Inflammatory macrophage treated with lipopolysaccharide for 1 hour (primary cell): ENCODE measurements at places on chromosomes 4 and X.

GRCh38 chrX:54419559-54420302 lies 20.5 kb upstream of the TSR2 start:
- no peak for DNase-seq

- no peak for DNase-seq
These were observed 105.4 kb downstream of the MTNR1A start for GRCh38 chr4:186449954-186450353.

DNA sequence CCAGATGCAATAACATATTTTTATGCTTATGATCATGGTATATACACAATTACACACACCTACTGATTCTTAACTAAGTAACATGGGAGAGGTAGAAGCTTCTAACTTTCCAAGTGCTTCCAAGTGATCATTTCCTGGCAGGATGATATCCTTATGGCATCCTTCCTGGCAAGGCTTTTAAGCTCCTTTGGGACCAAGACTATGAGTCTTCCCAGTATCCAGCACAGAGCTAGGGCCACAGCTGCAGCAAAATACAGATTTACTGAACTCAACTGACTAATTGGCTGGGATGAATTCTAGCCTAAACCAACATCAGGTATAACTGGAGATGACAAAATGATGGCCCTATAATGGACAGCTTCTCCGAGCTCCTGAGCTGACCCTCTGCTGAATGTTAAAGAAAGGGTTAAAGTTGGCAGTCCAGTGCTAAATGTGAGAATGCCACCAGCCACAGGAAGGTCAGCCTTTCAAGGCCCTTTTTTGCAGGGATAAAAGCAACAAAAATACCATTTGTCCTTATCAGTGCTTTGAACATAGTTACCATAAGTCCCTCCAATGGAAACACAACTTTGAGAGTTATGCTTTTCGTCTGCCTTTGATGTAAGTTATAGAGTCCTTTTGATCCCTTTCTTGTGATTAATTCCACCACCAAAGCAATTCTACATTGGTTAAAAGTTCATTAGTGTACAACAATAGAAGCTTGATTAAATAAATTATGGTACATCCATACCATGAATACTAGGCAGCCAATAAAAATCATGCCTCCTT lies 73.4 kb downstream of the MGST2 start:
- no peak for DNase-seq

DNA sequence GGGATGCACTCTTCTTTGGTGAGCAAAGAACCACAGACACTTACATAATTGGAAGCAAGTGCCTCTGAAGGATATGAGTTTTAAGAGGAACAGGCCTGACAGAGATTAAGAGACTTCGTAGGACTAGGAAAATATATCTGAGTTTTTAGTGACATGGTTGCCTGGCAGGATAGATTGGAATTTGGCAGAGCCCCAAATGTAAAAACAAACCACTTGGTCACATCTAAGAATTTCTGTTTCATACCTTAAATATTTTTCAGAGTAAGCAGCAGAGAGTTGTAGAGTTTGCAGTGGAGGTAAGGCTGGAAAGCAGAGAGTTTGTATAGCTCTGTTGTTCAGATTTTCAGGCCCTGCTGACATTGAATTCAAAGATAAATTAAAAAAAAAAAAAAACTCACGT lies 150.1 kb upstream of the MAGEB2 start:
- no peak for DNase-seq

DNA sequence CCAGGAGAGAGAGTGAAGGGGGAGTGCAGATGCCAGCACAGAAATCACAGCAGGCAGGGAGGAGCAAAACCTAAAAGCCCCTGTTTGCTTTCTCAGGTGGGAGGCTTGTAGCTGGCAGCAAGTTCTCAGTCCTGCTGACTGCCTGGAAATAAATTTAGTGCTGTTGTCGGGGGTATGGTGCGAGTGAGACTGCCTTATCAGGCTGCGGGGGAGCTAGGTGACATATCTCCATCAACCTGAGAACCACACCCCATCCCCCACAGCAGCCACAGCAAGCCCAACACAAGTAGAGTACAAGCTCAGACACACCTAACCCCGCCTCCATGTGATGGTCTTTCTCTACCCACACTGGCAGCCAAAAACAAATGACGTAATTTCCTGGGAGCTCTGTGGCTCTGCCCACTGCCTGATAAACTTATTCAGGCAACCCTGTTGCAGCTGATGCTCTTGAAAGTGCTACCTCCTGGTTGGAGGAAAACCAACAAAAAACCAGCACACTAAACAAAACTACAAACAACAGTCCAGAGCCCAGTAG lies 953.4 kb upstream of the NDST4 start:
- no peak for DNase-seq

DNA sequence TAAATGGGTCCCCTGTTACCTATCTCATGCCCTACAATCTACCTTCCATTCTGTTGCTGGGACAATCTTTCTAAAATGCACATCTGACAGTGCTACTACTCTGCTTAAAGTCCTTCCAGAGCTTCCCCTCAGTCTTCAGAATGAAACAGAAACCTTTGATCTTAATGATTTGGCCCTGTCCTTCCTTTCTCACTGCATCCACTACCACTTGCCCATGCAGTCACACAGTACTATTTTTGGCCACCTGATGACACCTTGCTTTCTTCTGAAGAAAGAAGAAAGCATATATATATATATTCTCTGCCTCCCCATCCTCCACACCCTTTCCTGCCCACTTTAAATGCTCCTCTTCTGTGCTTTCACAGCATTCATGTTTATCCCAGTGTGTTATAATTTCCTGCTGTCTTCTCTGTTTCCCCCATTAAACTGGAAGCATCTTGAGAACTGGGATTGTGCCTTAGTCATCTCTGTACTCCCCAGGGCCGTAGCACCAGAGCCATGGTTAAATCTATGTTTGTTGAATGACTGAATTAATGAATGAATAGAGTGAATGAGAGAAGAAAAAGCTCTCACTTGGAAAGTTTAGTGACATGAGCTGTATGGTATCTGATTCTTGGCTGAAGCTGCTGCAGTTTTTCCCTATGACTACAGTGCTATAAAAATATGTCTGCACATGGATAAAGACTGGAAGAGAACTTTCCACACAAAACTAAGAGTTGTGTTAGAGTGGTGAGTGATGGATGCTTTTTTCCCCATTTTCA lies 56.2 kb downstream of the RTL9 start:
- no peak for DNase-seq

GRCh38 chr4:113169368-113169767 lies 119.9 kb downstream of the ANK2 start:
- no peak for DNase-seq

DNA sequence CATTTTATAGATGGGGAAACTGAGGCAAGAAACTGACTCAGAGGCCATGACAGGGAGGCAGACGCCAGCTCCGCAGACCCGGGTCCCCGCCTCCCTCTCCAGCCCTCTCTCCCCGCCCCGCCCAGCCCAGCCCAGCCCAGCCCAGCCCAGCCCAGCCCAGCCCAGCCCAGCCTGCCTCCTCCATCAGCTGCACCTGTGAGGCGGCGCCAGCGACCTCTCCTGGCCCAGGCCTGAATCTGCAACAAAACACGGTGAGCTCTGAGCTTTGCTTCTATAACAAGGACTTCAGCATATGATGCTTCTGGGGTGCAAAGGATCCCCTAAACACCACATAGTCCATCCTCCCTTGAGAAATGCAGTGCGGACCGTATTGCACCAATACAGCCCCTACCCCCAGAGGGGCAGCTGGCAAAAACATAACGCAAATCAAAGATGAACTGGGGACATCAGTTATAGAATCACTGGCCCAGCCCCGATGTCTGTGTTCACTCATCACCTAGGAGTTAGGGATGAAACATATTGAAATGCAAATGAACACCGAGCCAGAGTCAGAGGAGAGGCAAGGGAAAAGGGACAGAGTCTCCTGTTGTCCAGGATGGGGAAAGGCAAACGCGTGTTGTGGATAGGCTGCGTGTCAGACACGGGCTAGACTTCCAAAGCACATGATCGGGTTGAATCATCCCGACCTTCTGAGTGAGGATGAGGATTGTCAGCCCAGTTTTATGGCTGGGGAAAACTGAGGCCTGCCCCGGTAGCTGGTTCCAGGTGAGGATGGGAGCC lies 216.1 kb upstream of the PSAPL1 start:
- DNase-seq: no peak

- no peak for DNase-seq
These were observed 91.6 kb downstream of the APBB2 start for GRCh38 chr4:41122775-41123174.

DNA sequence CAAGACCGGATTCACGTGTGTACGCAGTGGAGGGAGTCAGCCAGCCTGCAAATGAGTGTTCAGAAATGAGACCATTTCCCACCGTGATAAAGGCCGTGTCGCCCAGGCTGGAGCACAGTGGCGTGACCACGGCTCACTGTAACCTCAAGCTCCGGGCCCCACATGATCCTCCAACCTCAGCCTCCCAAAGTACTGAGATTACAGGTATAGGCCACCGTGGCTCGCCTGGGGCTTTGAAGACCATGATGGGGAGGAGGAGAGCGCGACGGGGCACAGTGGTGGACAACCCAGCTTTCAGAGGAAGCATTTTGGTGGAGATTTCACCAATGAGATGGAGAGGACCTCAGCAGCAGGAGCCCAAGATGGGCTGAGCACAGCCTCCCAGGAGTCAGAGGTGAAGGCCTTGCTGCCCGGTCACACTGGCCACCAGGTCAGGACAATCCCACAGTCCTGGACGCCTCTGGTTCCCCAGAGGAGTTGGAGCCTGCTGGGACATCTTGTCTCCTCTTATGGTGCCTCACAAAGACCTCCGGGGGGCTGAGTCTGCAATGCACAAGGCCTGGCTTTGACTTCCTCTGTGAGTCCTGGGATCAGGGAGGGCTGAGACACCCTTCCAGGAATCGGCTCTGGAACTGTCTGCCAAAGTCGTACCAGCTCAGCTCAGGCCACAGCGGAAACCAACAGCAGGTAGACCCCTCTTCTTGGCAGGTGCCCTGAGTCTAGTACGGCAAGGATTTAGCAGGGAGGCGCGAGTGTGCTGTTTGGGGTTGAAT lies 22.4 kb upstream of the MXD4 start:
- no peak for DNase-seq

DNA sequence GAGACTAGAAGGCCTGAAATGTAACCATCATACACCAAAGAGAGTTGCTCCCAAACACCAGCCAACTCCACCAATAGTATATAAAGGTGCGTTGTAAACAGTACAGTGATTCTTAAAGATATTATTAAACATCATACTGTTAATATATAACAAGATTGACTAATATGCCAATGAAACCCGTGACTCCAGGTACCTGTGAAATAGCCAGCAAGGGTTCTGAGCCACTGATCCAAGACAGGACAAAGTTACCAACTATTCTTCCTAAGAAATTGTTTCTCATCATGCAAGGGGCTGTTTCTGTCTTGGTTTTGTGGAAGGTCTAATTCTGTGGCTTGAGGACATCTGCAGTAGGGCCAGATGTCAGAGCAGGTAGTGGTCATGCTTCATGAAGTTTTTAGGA lies 47.2 kb downstream of the FHL1 start:
- no peak for DNase-seq

DNA sequence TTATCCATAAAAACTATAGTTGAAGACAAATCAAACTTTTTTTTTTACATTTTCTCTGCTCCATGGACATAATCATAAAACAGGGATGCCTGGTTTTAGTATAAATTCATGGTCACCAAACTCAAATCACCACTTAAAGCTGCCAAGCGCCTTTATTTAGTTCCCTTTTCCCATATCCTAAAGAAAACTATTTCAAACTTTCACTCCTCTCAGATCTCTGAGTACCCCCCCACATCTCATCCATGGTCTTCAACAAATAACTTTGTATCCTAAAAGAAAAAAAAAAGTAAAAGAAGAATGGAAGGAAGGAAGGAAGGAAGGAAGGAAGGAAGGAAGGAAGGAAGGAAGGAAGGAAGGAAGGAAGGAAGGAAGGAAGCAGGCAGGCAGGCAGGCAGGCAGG lies 1438.7 kb downstream of the C4orf33 start:
- DNase-seq: no peak

GRCh38 chr4:11230866-11231265 lies 197.8 kb downstream of the HS3ST1 start:
- no peak for DNase-seq

GRCh38 chr4:150229520-150229919 lies 151.3 kb downstream of the DCLK2 start:
- no peak for DNase-seq

- no peak for DNase-seq
These were observed 267.3 kb downstream of the ADAMTS3 start for GRCh38 chr4:72301759-72302158.

GRCh38 chr4:20323991-20324390 lies 72.3 kb downstream of the SLIT2 start:
- DNase-seq: no peak

GRCh38 chr4:6655924-6656323 lies 15.4 kb downstream of the MRFAP1 start:
- no peak for DNase-seq

DNA sequence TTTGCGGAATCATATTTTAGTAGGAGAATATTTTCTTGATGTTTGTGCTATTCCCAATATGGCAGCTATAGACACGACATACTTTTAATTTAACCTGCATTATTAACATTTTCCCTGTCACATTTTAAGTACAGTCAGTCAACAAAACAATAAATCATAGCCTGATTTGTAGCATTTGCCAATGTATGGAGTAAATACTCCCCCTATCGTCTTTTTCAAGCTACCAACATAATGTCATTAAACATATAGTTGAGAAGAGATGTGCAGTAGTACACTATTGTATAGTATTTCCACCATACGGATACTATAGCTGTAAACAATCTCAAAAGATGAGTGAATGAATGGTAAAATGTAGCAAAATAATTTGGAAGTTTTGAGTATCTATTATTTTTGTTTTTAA lies 303.7 kb upstream of the MAGEB2 start:
- no peak for DNase-seq

GRCh38 chr4:134862116-134862515 lies 660.5 kb upstream of the PABPC4L start:
- no peak for DNase-seq

DNA sequence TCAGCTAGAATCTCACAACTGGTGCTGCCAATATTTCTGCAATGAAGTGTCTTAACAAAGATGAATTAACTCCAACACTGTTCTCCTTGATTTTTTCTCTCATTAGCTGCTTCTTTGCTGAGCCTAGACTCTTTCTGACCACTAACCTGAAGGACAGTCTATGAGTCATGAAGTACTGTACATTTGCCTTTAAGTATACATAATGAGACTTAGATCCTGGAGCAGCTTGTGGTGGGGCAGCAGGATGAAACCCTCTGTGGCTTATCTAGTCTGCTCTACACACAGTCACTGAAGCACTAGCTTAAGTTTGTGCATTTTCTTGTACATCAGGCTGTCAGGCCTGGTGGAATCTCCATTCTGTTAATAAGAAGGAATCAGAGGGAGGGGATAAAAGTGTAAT lies 307.4 kb upstream of the SMIM31 start:
- DNase-seq: no peak

GRCh38 chr4:25874655-25875054 lies 11.9 kb upstream of the SEL1L3 start:
- DNase-seq: no peak

DNA sequence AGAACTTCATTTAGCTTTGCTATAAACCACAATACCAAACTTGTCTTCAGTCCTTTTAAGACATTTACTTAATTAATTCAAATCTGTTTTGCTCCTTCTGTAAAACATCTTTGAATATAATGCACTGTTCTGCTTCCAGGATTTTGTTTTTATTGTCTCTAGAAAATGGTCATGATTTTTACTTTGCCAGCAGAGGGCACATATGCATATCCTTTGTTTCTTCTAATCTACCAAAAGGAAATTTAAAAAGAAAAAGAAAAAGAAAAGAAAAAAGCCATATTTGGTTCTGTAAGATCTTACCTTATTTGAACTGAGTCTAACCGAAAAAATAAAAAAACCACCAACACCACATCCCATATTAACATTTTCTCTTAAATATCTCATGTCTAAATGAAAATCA lies 101.9 kb upstream of the CCSER1 start:
- DNase-seq: peak; percentile 24

GRCh38 chrX:27889878-27890277 lies 82.1 kb downstream of the MAGEB10 start:
- DNase-seq: no peak

- DNase-seq: no peak
These were observed 129.1 kb upstream of the NAP1L5 start for GRCh38 chr4:88826771-88827170.
